T-cell (primary cell): ENCODE measurements at places on chromosomes 13 and 19.
A peak's percentile ranks its signal among the peaks of the same experiment; 100 is the strongest.

GRCh38 chr13:77751513-77752456 lies 54.3 kb downstream of the SLAIN1 start:
- peak; percentile 49 for DNase-seq

GRCh38 chr13:106700439-106700838 lies 132.5 kb upstream of the ARGLU1 start:
- DNase-seq: no peak

- DNase-seq: no peak
Measured at GRCh38 chr13:44096901-44097300, 217.2 kb downstream of the LACC1 start.

GRCh38 chr19:40365613-40366401 lies 17.3 kb downstream of the PLD3 start:
- DNase-seq: peak; percentile 15

- no peak for DNase-seq
Measured at GRCh38 chr13:31867709-31868108, 128.4 kb downstream of the RXFP2 start.

DNA sequence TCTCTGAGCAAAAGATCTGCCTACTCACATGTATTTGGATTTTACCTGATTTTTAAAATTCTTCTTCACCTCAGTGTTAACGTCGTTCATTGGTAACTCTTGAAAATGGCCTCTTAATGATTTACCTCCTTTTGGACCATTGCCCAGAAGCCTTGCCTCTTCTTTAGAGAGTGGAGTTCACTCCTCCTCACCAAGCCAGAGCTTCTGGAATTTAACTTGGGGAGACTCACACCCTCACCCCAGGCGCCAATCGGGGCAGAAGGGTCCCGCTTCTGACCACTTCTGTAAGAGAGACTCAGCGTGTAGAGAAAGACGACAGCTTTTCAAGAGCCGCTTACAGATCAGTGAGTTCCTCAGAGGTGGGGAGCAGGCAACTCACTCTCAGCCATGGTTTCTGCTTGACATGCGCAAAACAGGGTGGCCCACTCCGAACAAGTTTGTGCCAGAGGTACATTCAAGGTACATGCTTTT lies 2.7 kb downstream of the PNMA8C start:
- no peak for DNase-seq

- DNase-seq: no peak
Measured at GRCh38 chr13:32033744-32034143, 2.2 kb downstream of the FRY start.

DNA sequence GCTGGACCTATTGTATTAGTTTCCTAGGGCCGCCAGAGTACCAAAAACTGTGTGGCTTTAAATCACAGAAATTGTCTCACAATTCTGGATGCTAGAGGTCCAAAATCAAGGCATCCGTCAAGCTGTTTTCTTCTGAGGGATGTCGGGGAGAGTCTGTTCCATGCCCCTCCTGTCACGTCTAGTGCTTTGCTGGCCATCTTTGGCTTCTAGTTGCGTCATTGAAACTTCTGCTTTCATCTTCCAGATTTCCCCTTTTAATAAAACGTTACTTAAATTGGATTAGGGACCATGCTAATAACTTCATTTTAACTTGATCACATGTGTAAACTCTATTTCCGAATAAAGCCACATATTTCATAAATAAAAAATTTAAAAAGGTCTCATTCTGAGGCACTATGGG lies 47.5 kb downstream of the TRPM4 start:
- DNase-seq: no peak

GRCh38 chr13:106683918-106684317 lies 116.0 kb upstream of the ARGLU1 start:
- DNase-seq: no peak

GRCh38 chr13:44293908-44294735 lies 79.5 kb upstream of the SERP2 start:
- DNase-seq: no peak

- no peak for DNase-seq
Measured at GRCh38 chr13:65454403-65454802, 1775.7 kb downstream of the PCDH9 start.

GRCh38 chr13:44797685-44798084 lies 191.6 kb downstream of the NUFIP1 start:
- no peak for DNase-seq

GRCh38 chr13:88601949-88602348 lies 930.8 kb downstream of the SLITRK5 start:
- DNase-seq: no peak
